ENCODE measurements at places on chromosomes 11 and 22.

- DNase-seq = no peak
These were observed 113.8 kb downstream of the CADM1 start for GRCh38 chr11:115390441-115390840.

- peak; percentile 38 for DNase-seq
These were observed 28.9 kb downstream of the THOC5 start for GRCh38 chr22:29524442-29525191.

DNA sequence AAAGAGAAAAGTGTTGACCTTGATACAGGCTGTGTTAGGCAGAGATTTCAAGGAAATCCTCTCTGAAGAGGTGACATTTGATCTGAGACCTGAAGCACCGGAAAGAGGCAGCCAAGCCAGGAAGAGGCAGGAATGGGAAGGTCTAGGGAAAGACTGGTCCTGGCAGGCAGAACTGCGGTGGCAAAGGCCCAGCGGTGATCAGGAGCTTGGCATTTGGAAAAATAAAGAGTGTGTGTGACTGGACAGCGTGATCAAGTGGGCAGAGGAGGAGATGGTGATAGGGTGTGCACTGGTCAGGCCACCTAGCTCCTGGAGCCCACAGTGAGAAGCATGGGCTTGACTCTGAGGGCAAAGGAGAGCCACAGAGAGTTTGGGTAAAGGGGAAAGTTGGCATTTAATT is 27.2 kb upstream of the GAB4 start:
- no peak for DNase-seq

GRCh38 chr22:43094551-43094950 is 5.4 kb upstream of the TTLL1 start:
- DNase-seq = no peak

DNA sequence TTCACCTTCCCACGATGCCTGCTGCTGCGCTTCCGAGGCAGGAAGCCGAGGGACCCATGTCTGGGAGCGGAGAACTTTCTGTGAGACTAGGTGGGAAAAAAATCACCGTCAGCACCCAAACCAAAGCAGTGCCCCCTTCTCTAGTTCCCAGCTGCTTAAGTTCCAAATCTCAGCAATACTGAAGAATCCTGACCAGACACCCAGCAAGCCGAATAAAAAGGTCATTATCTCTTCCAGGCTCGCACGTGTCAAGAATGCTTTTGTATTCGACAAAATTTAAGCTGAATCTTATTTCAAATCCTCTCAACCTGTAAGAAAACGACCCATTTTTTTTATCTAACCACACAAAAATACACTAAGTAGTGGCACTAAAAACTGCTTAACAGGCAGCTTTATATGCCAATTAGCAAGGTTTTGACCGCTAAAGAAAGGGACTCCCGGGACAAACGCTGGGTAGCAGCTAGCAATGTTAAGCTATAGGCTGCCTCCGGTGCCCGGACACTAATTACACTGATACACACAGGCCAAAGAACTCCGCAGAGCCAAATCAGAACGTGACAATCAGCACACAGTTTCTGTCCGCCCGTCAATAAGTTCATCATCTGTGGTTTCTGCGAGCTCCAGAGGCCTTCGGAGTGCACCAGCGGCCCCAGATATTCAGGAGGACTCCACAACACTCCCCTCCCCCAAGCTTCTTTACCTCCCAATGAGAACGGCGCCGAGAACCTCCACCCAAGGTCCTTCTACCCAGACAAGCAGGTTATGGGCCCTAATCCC is 728 bp downstream of the RPL3 start:
- DNase-seq = no peak

- DNase-seq = no peak
These were observed 2.0 kb upstream of the OR9I1 start for GRCh38 chr11:58127350-58127749.

DNA sequence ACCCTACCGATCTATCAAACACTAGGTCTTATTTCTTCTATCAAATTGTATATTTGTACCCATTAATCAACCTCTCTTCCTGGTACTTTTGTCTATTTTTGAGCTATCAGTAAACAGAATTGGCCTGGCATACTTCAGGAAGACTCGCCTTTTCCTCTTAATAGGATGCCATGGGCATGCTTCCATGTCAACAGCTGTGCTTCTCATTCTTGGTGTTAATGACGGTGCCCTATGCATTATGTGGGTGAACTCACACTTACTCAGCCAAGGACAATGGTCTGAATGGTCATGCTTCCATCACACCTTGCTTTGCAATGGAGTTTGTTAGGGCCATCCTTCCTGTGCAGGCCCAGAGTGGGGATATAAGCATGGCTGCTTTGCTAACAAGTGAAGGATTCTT is 521.8 kb downstream of the MIAT start:
- DNase-seq = no peak

GRCh38 chr11:19472679-19473078 is 231.9 kb upstream of the E2F8 start:
- DNase-seq = no peak

DNA sequence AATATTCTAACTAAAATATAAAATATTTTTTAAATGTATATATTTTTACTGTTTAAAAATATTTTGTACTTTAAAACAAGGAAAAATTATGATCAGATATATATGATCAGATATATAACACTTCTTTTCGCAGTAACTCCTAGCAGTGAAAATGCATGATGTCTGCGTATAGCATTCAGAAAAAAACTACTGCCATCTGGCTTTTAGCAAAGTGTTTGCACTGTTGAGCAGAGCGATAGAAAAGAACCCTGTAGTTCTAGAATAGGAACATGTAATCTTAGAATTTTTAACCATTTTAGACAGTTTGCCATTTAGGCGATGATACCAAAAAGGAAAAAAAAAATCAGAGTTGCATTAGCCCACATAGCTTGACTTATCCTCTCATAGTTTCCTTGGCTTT is 370.4 kb upstream of the ANO3 start:
- DNase-seq = no peak

GRCh38 chr11:118049771-118050170 is 27.1 kb upstream of the TMPRSS4 start:
- DNase-seq = no peak

- no peak for DNase-seq
These were observed 235.5 kb downstream of the GRIK4 start for GRCh38 chr11:120746836-120747609.

GRCh38 chr11:65129649-65130441 is 4.5 kb downstream of the SYVN1 start:
- no peak for DNase-seq

GRCh38 chr11:65954771-65955170 is 6.8 kb upstream of the SART1 start:
- DNase-seq = no peak

DNA sequence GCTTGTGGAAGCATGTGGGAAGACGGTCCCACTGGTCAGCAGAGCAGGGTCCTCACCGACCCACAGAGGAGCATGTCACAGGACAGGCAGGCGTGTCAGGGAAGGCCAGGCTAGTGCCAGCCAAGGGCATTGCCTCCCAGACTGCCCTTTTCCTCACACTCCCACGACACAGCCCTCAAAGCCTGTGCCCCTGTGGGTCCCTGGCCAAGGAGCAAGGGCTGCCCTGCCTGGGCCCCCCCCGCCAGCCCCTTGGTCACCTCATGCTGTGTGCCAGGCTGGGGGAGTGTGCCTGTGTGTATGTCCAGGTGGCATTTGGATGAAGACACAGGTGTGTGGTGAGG is 74.7 kb downstream of the MED15 start:
- DNase-seq = no peak

DNA sequence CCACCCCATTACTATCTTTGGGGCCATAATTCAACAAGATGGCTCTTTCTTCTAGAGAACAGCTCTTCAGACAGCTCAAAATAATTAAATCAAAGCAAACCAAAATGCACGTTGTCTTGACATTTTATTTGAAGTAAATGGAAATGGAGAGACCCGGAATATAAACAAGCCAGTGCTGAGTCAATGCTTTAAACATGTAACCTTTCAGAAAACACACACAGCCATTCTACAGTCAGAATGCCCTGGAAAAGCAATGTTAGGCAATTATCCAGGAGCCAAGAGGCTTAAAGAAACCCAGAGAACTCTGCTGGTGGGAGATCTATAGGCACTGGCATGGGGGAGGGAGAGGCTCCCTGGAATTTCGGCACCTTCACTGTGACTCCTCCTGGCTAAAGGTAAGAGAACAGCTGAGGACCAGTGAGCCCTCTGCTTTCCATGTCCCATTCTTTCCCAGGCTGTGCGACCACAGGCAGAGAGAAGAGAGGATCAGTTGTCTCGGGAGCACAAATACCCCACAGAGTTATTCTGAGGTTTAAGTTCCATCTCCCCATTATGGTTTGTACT is 254.0 kb upstream of the CCDC90B start:
- no peak for DNase-seq

- no peak for DNase-seq
These were observed 5.4 kb upstream of the CSDC2 start for GRCh38 chr22:41555325-41555982.

- no peak for DNase-seq
These were observed 29.9 kb downstream of the MPPED1 start for GRCh38 chr22:43441751-43442150.

GRCh38 chr11:99593197-99593596 is 572.4 kb downstream of the CNTN5 start:
- DNase-seq = no peak

DNA sequence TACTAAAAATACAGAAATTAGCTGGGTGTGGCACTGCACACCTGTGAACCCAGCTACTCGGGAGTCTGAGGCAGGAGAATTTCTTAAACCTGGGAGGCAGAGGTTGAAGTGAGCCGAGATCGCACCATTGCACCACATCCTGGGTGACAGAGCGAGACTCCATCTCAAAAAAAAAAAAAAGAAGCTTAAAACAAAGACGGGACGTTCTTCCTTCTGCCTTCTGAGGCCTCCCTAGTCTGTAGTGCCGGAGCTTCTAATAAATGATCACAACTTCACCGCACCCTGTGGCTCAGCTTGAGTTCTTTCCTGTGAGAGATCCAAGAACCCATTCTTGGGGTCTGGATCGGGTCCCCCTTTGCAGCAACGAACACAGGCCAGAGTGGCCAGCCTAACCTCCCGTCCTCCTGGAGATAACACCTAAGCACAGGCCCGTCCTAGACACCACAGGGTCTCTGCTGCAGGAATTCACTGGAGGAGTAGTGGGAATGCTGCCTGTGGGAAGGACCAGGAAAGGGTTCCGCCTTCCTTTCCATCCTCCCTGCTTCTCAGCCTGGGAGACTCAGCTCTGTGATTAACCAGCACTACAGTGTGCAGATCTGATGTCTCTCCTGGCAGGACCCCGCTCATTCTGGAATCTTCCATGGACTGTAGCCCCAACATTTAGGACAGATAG is 2.2 kb upstream of the APOBEC3H start:
- peak; percentile 59 for DNase-seq

GRCh38 chr22:43530349-43531201 is 118.8 kb downstream of the MPPED1 start:
- DNase-seq = no peak

DNA sequence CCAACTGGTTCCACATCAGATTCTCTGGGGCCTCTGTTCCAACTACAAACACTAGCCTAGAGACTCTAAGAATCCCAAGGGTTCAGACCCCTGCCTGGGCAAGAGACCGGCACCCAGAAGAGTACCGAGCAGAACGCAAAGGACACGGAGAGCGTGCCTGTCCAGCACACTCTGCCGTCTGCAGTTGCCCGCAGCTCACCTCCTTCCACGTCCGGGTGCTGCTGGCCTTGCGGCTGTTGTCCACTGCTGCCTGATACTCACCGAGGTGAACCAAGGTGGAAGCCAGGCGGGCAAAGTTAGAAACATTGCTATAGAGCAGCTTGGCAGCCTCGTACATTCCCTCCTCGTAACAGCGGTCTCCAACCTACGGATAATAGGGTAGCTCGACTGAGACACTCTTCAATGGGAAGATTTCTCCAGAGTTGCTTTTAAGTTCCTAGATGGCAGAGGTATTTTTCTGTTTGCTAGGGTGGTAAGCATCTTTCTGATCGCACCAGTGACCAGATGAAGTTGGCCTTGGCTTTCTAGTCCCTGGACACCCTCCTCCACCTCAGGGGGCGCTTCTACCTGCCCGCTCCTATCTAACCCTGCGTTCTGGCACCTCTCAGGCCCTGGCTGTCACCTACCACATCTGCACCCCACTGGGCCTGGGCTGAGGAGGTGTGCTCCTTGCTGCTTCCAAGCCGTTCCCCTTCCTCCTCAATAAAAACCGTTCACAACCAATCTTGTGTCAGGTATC is 22.8 kb upstream of the SLC25A1 start:
- no peak for DNase-seq

- DNase-seq = no peak
These were observed 338.6 kb downstream of the TTC28 start for GRCh38 chr22:28341001-28341400.

DNA sequence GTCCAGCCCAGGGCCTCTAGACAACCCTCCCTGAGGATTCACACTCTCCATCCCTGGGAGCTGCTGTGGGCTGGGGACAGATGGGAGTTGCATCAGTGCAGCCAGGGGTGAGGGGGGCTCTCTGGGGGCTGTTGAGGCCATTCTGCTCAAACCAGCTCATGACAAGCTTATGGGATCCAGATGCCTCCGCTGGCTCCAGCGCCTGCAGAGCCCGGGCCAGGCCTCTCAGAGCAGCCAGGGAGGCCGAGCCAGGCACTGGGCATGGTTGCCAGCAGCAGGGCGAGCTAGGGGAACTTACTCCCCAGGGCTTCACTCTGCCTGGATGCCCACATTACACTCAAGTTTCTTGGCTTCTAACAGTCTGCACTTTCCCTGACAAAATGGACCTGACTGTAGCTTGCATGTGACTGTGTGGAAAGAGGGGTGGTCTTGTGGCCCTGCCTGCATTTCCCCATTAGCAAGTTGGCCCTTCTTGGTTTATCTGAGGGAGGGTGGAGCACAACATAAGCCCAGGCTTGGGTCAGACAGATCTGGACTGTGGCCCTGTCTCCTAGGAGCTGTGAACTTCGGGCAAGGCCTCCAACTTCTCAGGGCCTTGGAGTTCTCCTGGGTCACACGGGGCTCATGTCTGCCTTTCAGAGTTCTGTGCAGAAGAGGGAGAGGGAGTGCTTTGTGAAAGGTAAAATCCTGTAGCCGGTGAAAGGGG is 34.5 kb upstream of the CYB5R3 start:
- no peak for DNase-seq

DNA sequence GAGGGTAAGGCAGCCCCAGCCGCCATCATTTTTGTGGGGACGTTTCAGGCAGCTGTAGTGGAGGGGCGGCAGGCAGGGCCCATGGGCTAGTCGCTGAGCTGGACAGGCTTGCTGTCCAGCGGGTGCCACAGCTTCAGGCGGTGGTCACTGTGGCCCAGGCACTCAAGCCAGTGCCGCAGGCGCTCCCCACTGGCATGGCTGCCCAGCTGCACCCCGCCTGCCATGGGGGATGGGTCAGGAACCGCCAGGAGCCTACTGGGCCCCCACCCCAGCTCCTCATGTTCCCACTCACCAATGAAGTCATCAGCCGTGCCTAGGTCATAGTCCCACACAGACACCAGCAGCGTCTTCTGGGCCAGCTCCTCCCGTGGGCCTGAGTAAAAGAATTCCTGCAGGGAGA is 6.0 kb downstream of the NDUFV1 start:
- no peak for DNase-seq

Data from CD4-positive, alpha-beta T cell treated with Interleukin-4 for 1 hour (primary cell).